RPMI7951 (cell line): ENCODE measurements at places on chromosomes 6 and 20. TPM values are rescaled to one million over a fixed set of nuclear protein-coding genes. Genes with fewer than 3 reads are reported as not detected.

GRCh38 chr6:84687431-84687830 is 77.0 kb downstream of the TBX18 start:
- peak; percentile 46 for DNase-seq

DNA sequence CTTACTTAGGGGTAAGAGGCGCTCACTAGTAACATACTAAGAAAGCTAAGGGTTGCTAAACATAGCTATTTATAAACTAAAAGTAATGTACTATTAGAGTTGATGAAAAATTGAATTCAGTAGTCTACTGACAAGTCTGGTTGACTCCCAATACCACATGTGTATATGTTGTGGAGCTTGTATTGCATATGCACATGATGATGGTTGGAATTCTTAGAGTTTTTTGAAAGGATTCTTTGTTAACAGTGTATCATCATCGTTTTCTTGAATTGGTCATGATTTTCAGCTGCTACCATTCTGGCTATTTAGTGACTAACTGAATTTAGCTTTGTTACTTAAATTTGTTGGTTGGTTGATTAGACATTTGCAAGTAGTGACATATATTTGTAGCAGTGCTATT is 27.2 kb downstream of the ABRACL start:
- no peak for DNase-seq

DNA sequence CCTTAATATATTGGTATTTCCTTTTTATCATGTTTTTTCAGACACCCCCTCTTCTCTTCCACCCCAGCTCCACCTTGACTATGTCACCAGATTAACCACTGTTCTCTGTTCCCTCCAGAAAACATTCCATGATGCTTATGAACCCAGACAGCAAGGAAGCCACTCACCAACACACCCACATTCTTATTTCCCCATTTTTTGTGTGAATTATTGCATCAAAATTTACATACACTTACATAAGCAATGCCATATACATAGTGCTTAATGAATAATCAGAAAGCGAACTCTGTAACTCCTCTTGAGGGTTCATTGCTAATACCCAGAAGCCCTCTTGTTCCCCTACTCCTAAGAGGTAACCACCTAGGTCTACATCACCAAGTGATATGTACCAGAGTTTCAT is 182.3 kb upstream of the CDYL start:
- no peak for DNase-seq

DNA sequence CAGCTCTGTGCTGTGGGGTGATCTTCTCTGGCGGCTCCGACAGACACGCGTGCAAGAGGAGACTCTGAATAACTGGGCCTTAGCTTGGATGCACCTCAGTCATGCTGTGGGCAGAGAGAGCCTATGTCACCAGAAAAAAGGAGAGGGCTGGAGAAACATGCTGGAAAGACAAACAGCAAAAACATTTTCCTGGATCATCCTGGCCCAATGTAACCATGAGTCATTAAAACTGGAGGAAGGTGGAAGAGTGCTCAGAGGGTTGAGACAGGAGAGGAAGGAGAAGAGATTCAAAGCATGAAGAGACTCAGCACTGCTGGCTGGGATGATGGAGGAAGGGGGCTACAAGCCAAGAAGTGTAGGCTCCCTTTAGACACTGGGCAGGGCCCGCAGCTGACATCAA is 292.0 kb downstream of the CDH26 start:
- DNase-seq, result peak; percentile 36

DNA sequence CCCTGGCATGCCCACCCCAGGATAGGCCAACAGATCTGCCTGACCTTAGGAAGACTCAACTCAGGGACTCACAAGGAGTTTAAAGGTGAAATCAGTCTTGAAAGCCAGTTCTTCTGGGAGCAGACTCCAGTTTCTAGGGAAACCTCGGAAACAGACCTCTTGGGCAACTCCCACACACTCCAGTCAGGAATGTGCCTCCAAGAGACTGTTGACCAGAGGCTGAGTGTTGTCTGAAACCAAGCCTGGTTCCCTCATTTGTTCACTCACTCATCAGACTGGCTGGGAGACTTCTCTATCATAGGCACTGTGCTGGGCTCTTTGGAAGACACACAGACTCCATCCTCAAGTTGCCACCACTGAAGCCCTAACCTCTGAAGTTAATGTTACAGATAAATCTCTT is 1.8 kb downstream of the TREM1 start:
- DNase-seq, result peak; percentile 34

The SLC17A1 gene
- not detected in 2 replicates for total RNA-seq

- DNase-seq, result peak; percentile 35
Measured at GRCh38 chr6:16987996-16988395, 113.9 kb upstream of the STMND1 start.

GRCh38 chr6:133774356-133774755 is 114.6 kb upstream of the TCF21 start:
- DNase-seq, result peak; percentile 64

The BTN3A1 gene
- 18.9 and 22.3 TPM in 2 replicates for total RNA-seq

DNA sequence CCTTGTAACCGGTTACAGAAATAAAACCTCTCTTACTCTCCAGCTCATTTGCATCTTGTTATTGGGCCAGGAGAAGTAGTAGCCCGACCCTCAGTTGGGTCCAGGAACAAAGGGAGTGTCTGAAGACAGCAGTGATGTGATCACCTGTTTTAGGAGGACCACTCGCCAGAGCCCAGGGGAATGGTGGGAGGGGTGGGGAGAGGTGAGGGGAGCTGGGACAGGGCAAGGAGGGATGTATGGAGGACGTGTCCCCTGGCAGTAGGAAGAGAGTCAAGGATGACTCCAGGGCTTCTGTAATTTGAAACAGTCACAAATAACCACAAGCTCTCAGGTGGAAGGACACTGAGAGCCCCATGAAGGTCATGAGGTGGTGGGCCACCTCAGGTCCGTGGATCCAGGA is 1.4 kb upstream of the PCMTD2 start:
- no peak for DNase-seq

The NTSR1 gene
- total RNA-seq, result 15.0 and 19.7 TPM in 2 replicates

- DNase-seq, result peak; percentile 83
Measured at GRCh38 chr20:24535941-24536730, 66.7 kb downstream of the SYNDIG1 start.

DNA sequence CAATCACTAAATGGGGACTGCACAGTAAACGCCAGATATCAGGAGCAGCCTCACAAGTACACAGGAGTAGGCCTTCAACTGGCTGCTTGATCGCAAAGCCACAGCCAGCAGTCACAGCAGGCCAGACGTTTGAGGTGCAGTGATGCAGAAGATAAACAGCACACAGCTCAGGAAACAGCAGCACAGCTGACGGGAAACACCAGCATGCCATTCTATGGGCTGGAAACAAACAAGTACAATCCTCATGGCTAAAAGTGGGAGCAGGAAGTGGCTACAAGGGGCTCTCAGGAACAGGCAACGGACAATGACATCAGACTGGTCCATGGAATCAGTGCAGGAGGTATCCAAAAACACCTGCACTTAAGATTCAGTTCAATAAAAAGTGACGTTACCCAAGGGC is 111.0 kb downstream of the DTNBP1 start:
- DNase-seq, result peak; percentile 14

DNA sequence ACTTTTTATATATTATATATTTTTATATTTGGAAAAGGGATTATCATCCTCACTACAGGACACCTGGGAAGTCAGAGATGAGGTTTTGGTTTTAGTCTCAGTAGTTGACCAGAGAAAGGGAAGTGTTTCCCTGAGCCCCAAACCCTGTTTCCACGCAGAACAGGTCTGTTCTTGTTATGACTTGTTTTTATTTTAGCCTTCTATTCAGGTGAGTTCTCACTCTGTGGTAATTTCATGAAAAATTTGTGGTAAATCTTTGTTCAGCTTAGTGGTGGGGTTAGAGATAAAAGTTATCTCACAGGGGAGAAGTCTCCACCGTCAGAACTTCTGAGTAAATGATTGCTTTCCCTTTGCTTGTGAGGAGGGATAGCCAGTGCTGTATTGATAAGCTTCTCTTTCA is 224.9 kb downstream of the FARS2 start:
- DNase-seq, result no peak
